Caudate nucleus (tissue), 63 donors: ENCODE measurements at places on chromosomes 4 and X.

- DNase-seq: no peak
These were observed 836 bp upstream of the LNX1 start for GRCh38 chr4:53592122-53592521.

- peak; percentile 54 for DNase-seq
These were observed 662 bp downstream of the APBB2 start for GRCh38 chr4:41213625-41214135.

DNA sequence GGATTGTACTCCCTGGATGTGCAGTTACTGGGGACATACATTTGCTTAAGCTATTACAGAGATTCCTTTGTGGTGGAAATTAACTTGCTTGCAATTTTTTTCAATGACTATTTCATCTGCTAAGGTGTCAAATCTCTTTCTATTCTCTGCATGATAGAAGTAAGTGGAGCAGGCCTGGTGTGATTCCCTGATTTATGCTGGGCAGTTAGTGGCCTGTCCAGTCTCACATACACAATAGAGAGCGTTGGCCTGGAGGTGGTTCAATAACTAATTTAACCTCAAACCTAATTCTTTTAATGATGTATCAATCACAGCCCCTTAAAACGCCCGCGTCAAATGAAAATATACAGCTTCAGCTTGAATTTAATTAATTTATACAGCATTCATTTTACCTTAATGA is 28.5 kb downstream of the VCX3A start:
- no peak for DNase-seq

DNA sequence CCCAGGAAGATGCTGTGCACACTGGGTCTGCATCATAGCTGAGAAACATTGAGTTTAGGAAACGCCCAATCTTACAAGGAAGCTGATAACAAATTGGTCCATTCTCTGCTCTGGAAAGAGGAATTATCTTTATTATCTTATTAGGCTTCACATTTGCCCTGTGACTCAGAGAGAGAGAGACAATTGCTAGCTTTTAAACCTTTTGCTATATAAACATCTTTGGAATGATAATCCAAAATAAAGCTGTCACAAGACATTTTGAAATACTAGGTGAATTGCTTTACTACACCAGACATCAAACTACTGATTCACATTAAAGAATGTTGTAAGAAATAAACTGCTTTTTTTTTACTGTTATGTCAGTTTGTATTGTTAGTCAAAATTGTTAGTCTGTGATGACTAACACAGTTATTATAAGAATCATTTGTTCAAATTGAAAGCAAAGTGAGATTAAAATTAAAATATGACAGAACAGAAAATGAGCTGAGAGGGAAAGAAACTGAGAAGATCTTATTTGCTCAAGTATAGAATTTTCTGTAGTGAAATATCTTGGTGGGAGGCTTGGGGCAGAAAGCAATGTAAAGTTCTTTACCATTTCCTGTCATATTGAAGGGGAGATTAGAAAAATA is 765.4 kb upstream of the PCDH10 start:
- no peak for DNase-seq

GRCh38 chrX:10143071-10143983 is 13.4 kb upstream of the CLCN4 start:
- DNase-seq: no peak

GRCh38 chr4:90958256-90958895 is 831.2 kb downstream of the CCSER1 start:
- no peak for DNase-seq

- DNase-seq: no peak
These were observed 37.9 kb downstream of the NUDT6 start for GRCh38 chr4:122884499-122884898.

DNA sequence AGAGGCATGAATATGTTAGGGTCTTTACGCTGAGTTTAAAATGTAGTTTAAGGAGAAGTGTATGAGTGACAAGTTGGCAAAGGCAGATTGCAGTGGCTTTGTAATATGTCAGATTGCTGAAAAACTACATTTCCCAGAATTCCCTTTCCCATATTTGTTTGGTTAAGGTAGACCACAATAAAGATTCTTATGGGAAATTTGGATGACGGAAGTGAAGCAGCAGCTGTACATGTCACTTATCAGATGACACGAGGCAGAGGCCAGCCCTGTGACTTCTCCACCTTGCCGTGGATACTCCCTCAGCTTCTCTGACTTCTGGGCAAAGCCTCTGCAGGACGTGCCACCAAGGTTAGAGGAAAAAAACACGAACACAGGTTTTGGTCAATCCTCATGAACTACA is 229.7 kb upstream of the DKK2 start:
- DNase-seq: no peak

DNA sequence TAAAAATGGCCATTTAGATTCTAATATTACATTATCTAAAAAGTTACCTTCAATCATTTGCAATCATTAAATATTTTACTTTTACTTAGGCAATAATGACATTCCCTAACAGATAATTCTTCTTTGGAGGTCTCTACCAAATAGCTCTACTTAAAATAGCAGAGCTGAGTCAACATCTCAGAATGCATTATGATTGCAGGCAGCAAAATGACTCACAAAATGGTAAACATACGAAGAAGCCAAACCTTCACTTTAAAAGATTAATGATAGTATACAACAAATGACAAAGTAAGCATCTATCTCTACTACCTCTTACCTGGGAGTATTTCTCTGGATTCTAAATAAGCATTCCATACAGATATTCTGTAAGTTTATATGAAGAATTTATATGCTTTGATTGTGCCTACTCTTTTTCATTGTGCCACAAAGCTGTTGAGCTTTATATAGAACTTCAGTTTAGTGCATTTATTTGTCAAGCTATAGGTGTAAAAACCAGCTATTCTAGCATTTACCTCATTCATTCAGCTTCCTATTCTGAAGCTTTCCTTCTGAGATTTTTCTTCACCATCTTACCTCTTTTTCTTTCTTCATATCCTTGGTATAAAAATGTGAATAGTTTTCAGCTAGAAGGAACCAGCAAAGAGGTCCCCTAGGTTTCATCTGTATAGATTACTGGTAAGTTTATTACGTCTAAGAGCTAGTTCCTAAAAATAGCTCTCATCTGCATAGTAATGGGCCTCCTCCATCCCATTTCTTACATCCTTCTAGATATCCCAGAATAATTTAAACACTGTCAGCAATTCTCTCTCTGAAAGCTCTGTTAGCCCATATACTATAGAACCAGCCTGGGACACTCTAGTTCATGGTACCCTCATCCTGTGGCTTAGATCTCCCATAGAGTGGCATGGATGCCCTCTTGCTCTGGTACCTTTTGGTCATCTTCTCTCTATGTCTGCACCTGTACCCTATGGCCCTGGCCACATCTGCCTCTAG is 17.2 kb upstream of the SPCS3 start:
- no peak for DNase-seq

- no peak for DNase-seq
These were observed 41.2 kb downstream of the RELL1 start for GRCh38 chr4:37644962-37645361.

GRCh38 chrX:18210470-18210869 is 10.2 kb downstream of the BEND2 start:
- no peak for DNase-seq

GRCh38 chr4:130486841-130487240 is 1390.9 kb downstream of the C4orf33 start:
- no peak for DNase-seq

DNA sequence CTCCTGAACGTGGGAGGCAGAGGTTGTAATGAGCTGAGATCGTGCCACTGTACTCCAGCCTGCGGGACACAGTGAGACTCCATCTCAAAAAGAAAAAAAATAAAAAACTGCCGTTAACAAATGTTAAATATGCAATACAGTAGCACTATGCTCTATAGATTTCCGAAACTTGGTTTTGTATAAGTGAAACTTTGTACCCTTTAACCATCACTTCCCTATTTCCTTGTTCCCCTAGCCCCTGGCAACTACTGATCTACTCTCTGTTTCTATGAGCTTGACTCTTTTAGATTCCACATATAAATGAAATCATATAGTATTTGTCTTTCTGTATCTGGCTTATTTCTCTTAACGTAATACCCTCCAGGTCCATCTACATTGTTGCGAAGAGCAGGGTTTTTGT is 74.1 kb downstream of the TAB3 start:
- DNase-seq: no peak

GRCh38 chr4:96744676-96745075 is 904.8 kb downstream of the PDHA2 start:
- no peak for DNase-seq

DNA sequence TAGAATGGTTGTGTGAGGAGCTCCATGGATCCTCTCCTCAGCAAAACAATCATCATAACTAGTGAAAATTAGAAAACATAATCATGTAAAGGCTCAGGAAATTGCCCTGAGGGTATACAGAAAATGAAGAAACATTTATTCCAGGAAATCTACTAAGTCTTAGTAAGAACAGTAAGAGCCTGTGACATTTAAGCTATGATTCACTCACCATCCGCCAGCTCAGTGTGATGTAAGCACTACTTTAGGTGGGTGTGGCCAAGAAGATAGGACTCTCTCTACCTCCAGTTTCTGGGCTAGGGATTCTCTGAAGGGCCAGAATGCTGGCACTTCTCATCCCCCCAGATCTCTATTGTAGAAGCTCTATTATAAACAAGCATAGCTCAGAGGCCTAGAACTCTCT is 147.5 kb downstream of the DLG3 start:
- DNase-seq: no peak

DNA sequence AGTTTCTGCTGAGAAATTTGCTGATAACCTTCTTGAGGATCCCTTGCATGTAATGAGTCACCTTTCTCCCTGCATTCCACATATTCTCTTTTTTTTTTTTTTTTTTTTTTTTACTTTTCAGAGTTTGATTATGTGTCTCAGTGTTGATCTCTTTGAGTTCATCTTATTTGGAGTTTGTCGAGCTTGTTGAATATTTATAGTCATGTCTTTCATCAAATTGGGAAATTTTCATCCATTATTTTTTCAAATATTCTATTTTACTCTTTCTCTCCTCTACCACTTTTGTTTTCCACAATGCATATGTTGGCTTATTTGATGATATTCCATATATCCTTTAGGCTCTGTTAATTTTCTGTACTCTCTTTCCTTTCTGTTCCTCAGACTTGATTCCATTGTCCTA is 136.1 kb downstream of the MAD2L1 start:
- DNase-seq: no peak

- no peak for DNase-seq
These were observed 14.1 kb upstream of the PAPSS1 start for GRCh38 chr4:107734120-107734519.

DNA sequence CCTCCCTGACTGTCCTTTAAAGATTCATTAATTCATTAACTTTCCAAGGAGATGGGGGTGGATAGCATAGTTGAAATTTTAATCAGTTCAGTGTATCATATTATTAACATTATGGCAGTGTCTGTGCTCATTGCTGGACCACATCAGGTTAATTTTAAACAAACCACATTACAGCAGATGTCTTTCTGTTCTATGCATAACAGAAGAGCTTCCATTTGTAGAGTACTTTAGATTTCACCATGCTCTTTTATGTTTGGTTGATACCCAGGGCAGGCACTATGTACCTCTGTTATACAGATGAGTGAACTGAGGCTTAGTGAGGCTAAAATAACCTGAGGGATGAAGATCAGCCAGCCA is 41.1 kb downstream of the AFF2 start:
- no peak for DNase-seq

- DNase-seq: no peak
These were observed 68.5 kb downstream of the ATP10D start for GRCh38 chr4:47553329-47554125.

- DNase-seq: no peak
These were observed 51.2 kb upstream of the KLF3 start for GRCh38 chr4:38612646-38613414.

DNA sequence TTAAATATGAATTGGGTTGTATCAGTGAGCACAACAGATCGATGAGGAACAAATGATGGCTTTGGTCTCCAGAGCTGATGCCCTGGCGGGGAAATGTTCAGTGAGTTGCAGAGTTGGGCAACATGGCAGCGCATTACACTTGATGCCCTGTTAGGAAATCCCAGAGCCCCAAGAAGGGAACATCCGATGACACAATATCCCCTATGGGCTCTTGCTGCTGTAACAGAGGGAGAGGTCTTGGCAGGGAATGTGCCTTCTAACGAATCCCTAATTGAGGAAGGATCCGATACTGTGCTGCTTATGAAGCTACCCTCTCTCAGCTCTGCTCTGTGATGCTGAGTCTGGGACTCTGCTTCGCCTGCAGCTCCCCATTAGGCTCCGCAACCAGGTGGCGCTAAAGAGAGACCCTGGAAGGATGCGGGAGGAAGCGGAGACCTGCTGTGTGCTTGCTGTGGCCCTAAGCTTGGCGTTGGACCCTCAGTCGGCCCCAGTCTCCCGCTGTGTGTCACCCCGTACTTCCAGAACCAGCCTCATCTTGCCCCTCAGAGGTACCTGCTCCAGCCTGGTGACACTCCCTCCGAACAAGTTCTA is 38.9 kb downstream of the PDHA1 start:
- peak; percentile 1 for DNase-seq

DNA sequence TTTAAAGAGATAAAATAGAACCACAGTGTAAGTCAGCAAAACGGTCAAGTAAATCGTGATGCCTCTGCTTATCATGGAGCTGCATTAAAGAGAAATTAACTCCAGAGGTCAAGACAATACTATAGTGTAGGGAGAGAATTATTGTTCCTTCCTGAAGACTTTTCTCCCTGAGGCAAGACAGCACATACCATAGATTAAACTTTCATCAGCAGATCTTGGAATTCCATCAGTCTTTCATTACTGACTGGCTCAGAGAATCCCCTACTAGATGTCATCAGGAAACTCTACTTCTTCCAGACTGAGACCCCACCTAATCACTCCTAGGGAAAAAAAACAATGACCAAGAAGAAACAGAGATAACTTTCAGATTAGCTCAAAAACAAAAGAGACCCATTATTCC is 131.3 kb downstream of the NSUN7 start:
- no peak for DNase-seq

DNA sequence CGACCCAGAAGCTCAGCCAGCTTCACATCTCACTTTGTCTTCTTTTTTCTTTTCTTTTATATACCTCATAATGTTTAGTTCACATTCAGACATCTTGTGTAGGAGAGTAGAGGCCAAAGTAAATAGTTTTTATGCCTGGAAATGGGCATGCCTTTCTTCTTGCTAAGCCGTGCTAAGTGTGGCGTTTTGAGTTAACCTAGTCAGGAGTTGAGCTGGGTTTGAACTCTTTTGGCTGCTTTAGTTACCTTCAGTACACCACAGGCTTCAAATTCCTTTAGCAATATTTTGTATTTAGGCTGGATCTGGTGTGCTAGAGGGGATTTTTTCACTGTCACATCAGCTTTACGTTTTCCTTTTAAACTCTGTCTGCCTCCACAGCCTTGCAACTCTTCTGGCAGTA is 300.8 kb downstream of the ZNF674 start:
- DNase-seq: no peak

GRCh38 chrX:110504947-110505346 is 146.3 kb downstream of the RTL9 start:
- no peak for DNase-seq

- DNase-seq: no peak
These were observed 65.5 kb upstream of the HHIP start for GRCh38 chr4:144580430-144580829.

GRCh38 chrX:110359273-110359672 is 625 bp downstream of the RTL9 start:
- DNase-seq: no peak
